Inflammatory macrophage (primary cell): ENCODE measurements at places on chromosomes 6 and 20.

DNA sequence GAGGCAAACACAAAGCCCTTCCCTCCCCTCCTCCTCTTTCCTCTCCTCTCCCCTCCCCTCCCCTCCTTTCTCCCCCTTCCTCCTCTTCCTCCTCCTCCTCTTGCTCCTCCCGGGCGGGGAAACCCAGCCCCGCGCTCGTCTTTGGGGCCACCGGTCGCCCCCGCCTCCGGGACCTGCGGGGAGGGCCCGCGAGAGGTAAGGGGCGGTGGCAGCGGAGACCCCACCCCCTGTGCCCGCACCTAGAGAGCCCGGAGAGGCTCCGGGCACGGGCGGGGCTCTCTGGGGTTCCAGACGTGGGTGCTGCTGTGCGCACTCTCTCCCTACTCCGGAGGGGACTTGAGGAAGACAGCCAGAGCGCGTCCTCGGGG is at the start of gene RIN2:
Gene RIN2, plus strand, starts transcription at position 126 of the 368 bp plus-strand sequence. CDS start 131,344 bp downstream, outside the sequence.
- no peak for DNase-seq

DNA sequence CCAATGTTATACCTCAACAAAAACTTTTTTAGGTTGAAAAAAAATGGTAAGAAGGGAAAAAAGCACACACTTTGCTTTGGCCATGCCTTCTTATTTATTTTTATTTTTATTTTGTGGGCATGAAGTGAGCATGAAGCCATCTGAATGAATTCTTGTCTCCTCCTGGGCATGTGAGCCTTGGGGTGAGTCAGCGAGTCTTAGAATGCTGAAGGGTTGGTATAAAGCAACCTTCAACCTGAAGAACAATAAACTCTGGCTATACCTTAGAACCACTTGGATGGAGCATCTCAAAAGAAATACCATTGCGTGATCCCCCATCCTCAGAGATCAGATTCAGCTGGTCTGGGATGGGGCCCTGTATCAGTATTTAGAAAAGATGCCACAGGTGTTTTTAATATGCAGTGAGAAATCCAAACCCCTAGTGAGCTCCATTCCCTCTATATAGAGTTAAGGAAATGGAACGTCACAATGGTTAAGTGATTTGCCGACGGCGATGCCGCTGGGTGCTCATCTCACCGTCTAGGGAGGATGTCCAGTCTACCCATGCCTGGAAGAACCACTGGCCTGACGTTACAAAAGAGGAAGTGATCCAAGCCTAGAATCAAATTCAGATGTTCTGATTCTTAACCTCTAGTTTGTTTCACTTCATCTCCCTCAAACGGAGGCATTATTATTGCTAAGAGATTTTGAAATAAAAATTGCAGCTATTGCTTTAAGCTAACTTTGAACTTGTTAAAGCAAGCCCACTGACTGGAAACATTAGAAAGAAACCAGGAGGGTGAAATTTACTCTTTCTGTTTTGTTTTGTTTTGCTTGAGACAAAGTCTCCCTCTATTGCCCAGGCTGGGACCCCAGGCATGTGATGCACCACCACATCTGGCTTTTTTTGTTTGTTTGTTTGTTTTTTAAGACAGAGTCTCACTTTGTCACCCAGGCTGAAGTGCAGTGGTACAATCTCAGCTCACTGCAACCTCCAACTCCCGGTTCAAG is 67.1 kb downstream of the EDN1 start:
- peak; percentile 70 for DNase-seq

GRCh38 chr6:15914553-15914952 is 214.3 kb upstream of the MYLIP start:
- no peak for DNase-seq

DNA sequence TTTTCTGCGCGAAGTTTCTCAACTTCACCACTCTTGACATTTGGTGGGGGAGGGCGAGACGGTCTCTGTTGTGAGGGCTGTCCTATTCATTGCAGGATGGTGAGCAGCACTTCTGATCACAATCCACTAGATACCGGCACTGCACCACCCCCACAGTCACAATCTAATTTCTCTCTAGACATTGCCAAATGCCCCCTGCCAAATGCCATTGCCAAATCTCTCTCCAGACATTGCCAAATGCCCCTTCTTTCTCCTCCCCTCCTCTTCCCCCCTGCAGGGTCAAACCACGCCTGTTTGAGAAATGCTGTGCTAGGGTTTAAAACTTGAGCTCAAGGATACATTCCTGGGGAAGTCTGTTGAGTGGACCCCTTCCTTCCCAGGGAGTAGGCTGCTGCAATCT is 603.5 kb upstream of the CDH4 start:
- DNase-seq, result no peak

GRCh38 chr20:57829805-57830514 is 120.1 kb upstream of the PMEPA1 start:
- no peak for DNase-seq

GRCh38 chr20:52083627-52084232 is 107.8 kb downstream of the ZFP64 start:
- DNase-seq, result peak; percentile 62

- no peak for DNase-seq
These were observed 78.6 kb upstream of the QKI start for GRCh38 chr6:163335671-163336545.

GRCh38 chr6:32833664-32834063 is 4.9 kb downstream of the TAP2 start:
- peak; percentile 65 for DNase-seq

- DNase-seq, result no peak
These were observed 15.8 kb upstream of the PLCB1 start for GRCh38 chr20:8116067-8116811.
